ENCODE measurements at places on chromosomes 6 and 20. TPM values are rescaled to one million over a fixed set of nuclear protein-coding genes. Genes with fewer than 3 reads are reported as not detected.

GRCh38 chr20:33070111-33071053, 9.1 kb upstream of the BPIFB4 start:
- no peak for DNase-seq

GRCh38 chr6:13260101-13260598, 68.2 kb downstream of the TBC1D7 start:
- no peak for DNase-seq

DNA sequence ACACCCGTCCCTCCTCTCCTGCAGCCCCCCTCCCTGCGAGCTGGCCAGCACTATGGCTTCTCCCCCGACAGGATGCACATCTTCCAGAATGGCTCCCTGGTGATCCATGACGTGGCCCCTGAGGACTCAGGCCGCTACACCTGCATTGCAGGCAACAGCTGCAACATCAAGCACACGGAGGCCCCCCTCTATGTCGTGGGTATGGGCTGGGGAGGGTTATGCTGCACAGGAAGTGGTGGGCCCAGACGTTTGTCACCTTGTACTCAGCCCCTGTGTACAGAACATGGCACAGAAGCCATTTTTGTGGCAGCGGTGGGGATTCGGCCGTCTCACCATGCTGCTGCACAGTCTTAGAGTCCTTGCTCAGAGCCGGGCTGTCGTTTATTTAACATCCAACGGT, 29.0 kb upstream of the SRF start:
- DNase-seq = no peak

GRCh38 chr6:130981409-130981808, 81.6 kb downstream of the EPB41L2 start:
- no peak for DNase-seq

RNF217 gene
- 7.1 TPM for polyA plus RNA-seq

EBF4 gene
- 29.7 TPM for polyA plus RNA-seq

CTCFL gene
- 0.08 TPM for polyA plus RNA-seq

Data from adrenal gland (tissue), 19 donors.